Globus pallidus (tissue), 1 donor: ENCODE measurements at places on chromosomes 16 and 17.
A peak's percentile ranks its signal among the peaks of the same experiment; 100 is the strongest.

DNA sequence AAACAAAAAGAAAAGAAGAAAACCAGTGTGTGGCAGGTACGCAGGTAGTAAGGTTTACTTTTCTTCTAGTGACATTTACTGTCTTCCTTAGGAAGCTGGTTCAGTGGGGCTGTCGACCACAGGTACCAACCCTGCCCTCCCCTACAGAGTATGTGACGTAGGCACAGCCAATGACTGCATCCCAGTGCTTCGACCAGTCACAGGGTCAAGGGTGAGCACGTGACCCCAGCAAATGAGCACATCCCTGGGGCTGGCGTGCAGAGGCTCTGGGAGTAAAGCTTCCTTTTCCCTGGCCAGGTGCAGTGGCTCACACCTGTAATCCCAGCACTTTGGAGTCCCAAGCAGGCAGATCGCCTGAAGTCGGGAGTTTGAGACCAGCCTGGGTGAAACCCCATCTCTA lies 38.9 kb upstream of the PLCG2 start:
- no peak for DNase-seq

DNA sequence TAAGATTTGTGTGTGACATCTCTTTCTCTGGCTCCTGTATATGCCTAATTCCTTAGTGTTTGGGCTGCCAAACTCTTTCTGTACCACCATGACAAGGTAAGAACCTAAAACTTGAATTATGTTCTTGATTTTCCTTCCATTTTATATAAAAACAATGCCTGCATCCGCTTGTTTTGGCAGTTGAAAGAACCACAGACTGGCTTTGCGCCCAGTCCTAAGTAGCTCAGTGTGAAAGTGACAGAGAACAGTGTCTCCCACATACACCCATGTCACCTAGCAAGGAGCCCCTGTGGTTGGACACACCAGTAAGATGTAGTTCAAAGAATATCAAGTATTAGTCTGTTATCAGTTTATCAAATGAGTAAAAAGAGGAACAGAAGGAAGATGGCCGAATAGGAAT lies 40.7 kb upstream of the SLC6A2 start:
- no peak for DNase-seq

DNA sequence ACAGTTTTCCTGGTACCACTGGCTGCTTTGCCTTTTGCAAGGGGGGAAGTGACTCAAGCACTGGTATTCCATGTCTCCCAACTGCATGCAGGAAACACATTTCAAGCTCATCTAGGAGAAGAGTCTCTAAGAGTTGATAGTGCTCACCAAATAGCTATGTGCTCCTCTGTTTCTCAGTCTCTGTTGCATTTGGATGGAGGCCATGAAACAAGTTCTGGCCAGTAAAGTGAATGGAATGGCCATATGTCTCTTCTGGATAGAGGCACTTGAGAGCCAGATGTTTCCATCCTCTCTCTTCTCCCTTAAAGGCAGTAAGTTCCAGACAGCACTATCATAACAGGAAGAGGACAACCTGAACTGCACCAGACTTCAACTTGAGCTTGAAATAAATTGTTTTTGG lies 60.6 kb downstream of the C16orf82 start:
- no peak for DNase-seq

DNA sequence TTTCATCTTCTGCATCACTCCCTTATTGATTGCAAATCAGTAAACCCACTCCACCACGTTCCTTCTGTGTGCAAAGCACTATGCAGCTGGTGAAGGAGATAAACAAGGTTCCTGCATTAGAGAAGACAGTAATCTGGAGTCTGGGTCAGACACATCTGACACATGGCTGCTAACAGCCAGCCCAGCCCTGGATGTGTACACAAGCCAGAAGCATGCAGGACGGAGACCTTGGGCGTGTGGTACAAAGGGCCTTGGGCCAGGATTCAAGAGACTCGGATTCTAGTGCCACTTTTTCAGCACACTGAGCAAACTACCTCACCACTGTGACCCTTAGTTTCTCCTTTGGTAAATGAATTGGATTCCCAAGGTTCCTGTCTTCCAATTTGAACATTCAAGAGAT lies 86.6 kb upstream of the DNAH9 start:
- DNase-seq = no peak

- DNase-seq = no peak
Measured at GRCh38 chr16:77897831-77898605, 109.7 kb downstream of the VAT1L start.

GRCh38 chr17:16975277-16975651 lies 3.3 kb upstream of the TNFRSF13B start:
- DNase-seq = no peak

DNA sequence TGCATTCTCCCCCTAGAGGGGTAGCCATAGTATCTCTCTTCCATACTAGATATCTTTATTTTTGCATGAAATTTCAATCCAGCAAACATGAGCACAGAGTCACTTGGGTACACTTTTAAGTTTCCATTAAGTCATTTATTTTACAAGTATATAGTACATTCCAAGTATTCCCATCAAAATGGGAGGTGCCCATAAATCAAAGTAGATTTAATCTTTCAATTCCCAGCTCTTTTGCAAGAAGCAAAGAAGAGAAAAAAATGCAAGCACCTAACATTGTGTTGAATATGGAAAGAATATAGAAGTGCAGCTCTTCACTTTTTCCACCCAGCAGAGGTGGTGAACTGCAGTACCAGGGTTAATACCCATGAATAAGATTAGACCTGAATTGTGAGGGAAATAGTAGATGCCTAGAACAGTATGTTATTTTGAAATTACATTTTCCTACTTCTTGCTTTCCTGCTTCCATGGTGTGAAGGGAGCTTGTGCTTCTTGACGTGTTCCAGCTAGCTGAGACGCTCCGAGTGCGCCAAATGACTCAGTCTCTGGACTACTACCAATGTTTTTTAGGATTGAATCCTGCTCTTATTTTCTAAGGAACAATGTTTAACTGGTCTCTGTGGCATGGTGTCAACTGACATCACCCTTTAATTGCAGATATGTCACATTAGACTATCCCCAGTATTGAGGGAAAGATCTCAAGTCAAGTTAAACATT lies 151.1 kb upstream of the MAF start:
- peak; percentile 57 for DNase-seq

- no peak for DNase-seq
Measured at GRCh38 chr16:86088816-86089215, 189.9 kb downstream of the IRF8 start.

DNA sequence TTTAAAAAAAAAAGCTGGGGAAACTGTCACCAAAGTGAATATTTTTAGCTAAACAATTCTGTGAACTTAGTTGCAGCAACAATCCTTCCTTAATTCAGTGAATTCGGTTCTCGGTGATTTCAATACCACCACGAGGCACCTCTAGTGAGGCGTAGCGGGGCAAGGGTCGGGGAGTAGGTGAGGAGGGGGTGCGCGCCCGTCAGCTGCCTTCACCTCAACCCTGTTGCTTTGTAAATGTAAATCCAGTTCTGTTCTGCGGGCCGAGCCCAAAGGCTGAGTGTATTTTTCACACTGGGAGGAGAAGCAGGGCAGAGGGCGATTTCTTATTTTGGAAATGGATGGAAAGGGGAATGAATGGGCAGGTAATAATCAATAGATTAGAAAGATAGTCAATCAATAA lies 17.4 kb downstream of the SALL1 start:
- no peak for DNase-seq

- DNase-seq = no peak
Measured at GRCh38 chr17:78358538-78359320, 1.1 kb downstream of the SOCS3 start.

- no peak for DNase-seq
Measured at GRCh38 chr16:9050102-9050830, 41.2 kb upstream of the HAPSTR1 start.

DNA sequence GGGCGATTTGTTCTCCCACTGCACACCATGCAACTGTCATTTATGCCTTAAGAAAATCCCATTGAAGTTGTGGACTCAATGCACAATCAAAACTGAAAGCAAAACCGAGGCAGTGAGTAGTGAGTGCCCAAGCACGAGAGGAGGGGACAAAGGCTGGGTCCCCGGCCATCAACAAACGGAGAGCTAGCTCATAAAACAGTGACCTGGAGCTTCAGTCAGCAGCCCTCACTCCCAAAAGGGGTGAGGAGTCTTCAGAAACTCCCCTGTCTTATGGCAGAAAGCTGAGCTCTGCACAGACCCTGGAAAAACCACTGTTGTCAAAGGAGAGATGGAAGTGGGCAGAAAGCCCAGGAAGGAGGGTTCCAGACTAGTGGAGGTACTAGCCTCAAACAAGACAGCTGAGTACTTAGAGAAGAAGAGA lies 96.9 kb downstream of the ADCY9 start:
- DNase-seq = peak; percentile 10

- DNase-seq = no peak
Measured at GRCh38 chr16:14309001-14309886, 238.1 kb downstream of the MRTFB start.
